ENCODE measurements at places on chromosomes 12 and 14. TPM values are rescaled to one million over a fixed set of nuclear protein-coding genes. Genes with fewer than 3 reads are reported as not detected.
A peak's percentile ranks its signal among the peaks of the same experiment; 100 is the strongest.

DNA sequence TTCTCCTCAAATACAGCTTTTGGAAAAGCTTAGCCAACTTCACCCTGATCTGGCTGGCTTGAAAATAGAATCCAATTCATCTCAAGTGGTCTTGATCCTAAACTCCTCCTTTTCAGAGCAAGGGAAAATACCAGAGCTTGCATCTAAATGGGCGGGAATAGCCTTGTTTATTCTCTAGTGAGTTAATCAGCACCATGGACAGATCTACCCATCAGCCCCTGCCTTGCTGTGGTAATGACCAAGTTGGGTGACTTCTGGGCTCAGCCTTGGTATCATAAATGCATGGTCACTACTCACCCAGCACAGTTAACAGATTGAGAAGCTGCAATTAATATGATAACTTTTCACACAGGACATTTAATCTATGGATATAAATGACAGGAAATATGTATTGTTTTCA, 196.6 kb downstream of the GLT1D1 start:
- no peak for DNase-seq

- no peak for DNase-seq
Observed at GRCh38 chr14:92965281-92965680, 42.3 kb downstream of the CHGA start.

GRCh38 chr14:55099756-55100155, 29.3 kb upstream of the LGALS3 start:
- DNase-seq = no peak

- DNase-seq = peak; percentile 80
Observed at GRCh38 chr12:124754949-124755800, 108.5 kb downstream of the SCARB1 start.

DNA sequence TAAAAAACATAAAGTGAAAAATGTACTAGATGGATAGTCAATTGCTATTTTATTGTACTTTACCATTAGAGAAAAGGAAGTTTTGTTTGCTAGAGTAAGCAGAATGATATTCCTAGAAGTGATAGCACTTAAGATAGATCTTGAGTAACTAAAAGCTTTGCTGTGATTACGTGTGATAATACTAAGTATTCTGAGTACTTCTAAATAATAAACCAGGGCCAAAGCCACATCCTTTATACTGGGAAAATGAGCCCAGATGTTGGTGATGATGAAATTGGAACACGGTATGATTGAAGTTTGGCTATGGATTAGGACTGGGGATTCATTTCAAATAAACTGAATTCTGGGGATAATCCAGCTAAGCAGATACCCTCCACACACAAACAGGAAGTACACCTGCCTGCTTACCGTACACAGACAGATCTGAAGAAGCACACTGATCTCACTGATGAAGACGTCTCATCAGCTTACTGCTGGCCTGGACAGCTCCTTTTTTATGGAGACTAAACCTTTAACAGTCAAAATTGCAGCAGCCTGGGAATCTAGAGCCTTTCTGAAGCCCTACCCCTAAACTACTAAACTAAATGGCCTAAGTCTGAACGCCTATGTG, 199.8 kb downstream of the LRFN5 start:
- DNase-seq = no peak

DNA sequence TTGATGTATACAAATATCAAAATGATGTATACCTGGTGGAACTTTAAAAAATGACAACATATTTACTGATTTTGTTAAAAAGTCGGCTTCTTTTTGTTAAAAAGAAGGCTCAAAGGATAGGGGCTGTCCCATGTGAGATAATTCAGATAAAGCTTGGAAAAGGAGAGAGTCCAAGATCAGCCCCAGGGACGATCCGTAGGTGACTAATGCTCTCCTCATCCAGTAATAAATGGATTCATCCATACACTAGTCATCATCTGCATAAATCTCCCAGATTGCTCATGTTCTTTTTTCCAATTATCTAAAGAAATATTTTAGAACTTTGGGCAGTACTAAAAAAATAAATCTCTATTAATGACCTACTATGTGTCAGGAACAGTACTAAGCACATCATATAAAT, 23.4 kb upstream of the FSCB start:
- no peak for DNase-seq

DNA sequence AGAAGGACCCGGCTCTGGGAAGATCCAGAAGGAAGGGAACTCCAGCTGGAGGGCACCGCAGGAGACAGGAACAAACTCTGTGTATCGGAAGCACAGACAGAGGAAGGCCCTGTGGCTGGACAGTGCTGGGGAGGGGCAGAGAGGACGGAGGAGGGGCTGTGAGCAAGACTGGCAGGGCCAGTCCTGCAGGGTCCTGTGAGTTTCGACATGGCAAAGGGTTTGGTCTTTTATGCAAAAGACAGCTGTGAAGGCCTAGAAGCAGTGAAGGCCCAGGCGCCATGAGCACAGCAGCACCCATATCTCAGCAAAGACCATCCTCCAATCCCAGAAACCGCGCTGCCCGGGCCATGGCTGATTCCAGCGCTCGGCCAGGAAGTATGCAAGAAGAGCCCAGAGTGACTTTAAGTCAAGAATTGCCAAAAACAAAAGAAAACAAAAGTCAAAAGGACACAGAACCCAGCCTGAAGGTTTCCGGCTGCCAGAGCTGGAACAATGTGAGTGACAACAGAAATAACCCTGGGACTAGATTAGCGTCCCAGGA, 126.5 kb downstream of the NCOR2 start:
- DNase-seq = no peak

- no peak for DNase-seq
Observed at GRCh38 chr12:57018906-57019305, 2.6 kb upstream of the TAC3 start.

GRCh38 chr14:73244541-73245290, 7.4 kb downstream of the PAPLN start:
- no peak for DNase-seq

- DNase-seq = no peak
Observed at GRCh38 chr12:132535019-132535418, 45.1 kb downstream of the FBRSL1 start.

DNA sequence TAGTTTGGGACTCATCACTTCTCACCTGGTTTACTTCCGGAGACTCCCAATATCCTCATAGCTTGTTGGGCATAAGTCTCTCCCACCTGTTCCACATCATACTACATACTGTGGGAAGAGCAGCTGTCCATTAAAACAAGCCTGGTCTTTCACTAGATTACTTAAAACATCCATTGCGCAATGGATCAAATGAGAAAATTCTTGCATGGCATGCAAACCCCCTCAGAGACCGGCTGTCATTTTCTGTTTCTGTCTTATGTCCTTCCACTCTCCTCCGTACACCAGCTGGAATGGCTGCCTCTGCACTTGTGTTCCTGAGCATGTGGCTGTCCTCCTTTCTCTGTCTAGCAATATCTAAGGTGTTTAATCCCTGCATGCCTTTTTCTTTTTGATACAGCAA, 265.6 kb downstream of the TMEM117 start:
- DNase-seq = no peak

DNA sequence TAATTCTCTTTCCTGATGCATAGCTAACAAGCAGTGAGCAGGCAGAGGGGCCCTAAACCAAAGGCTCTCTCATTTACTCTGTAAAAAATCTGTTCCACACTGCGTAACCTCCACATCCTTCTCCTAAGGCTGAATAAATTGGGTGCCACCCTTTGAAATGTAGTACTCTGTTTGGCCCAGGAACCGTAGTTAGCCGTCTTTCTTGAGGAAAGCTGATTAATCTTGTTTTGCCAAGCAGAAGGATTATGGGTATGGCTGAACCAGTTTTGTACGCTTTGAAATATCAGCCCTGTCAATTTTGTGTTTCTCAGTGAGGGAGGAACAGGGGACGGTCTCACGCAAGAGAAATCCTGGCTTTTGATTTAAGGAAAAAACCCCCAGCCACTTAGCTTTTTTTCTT, 19.7 kb downstream of the EML1 start:
- no peak for DNase-seq

DNA sequence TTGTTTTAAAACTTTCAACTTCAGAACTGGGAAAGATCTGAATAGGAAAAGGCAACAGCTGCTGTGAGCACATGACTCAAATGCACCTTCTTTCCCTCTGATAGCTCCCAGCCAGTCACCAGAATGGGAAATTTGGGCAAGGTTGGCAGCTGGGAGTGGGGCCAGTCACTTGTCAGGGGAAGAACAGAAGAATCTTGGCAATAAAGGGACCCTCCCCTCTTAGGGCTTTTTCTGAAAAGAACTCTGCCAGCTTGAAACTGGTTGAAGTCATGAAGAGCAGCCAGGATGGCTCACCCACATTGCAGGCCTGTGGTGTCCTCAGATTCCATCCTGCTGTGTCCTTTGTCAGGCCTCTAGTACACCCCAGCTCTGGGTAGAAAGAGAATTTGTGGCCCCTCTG, 10.3 kb upstream of the RIC8B start:
- no peak for DNase-seq

GRCh38 chr12:75058228-75058627, 151.4 kb downstream of the KCNC2 start:
- no peak for DNase-seq

DNA sequence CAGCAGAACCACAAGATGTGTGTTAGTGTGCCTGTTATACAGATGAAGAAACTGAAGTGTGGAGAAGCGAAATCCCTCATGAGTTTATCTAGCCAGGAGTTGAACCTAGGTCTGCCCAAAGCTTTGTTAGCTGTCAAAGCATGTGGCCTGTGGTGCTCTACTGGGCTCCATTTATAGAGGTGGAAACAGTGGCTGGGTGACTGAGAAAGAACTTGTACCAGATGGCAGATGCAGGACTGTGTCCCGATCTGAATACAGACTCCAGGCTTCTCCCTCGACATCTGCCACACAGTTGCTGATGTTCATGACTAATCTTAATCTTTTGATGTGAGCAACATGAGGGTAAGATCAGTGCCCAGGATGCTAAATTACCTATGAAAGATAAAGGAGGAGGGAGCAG, 89.1 kb downstream of the C12orf75 start:
- no peak for DNase-seq

DNA sequence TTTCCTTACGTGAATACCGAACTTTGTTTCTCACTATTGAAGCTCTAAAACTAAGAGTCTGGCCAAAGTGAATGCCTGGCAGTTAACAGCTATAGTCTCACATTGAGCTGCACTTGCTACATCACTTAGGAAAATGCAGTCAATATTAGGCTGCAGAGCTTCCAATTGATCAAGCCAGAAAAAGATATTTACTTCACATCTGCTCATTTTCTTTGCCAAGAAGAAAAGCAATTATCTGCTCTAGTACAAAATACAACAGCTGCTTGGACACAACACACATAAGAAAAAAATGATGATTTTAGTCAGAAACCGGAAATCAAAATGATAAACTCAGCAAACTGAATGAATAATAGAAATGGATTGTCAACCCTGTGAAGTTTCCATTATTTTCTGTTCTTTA, 45.4 kb downstream of the TMTC1 start:
- no peak for DNase-seq

DNA sequence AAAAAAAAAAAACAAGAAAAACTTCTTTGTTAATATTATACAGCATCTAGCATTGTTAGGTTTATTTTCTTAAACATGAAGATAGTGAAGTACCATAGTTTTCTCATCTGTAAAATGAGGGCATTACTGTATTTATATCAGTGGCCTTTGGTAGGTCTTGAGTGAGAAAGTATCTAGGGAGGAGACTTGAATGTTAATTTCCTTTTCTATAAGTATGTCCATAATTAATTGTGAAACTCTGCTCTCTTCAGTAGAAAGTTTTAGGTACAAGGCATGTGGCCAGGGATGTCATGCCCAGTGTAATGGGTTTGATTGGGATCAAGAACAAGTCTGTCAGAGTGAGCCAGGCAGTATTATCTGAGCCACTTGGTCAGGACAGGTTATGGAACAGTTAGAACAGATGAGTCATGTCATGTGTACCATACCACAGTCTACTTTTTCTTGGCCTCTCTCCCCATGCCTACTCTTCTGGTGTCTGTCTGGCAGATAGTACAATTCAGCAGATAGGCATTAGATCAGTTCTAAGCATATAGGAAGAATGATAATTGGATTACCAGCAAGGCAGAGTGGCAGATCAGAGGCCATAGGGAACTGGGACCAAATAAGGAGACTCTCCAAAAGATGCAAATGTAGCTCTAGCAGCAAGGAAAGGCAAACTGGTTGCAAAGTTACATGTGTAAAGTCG, 30.4 kb downstream of the FBXO34 start:
- peak; percentile 63 for DNase-seq

- peak; percentile 95 for DNase-seq
Observed at GRCh38 chr12:93776581-93777018, 99.4 kb downstream of the CRADD start.

DNA sequence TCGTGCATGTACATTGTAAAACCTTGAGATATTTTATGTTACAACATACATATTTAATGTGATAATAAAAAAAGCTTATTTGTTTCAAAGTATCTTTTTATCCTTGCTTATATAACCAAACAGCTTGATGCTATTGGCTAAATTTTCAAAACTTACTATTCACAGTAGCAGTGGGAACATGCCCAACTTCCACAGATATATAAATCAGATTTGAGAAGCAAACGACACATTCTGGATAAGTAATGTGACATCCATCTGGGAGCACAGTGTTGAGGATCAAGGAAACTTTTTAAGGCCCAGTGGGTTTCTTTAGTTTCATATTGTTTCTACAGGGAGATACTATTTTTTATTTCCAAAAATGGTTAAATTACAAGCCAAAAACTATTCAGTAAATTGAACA, 350.7 kb downstream of the SEC23A start:
- no peak for DNase-seq

DNA sequence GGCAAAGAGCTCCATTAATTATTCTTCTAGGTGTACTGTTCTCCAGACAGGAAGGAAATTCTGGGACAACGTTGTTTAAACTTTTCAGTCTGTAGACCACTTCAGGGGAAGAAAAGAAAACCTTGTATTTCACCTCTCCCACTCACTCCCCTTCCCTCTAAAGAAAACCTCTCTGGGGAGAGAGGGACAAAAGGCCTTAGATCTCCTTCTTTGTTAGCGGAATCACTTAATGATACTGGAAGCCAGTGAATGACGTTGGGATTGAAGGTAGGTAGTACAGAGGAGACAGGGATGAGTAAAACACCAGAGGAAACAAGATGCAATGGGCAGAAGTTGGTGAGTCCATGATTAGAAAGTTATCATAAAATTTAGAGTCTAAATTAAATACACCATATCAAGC, 38.7 kb upstream of the SGPP1 start:
- DNase-seq = no peak

The NOXRED1 gene
- total RNA-seq = 0.72 TPM

The TMEM30B gene
- not detected for total RNA-seq

The RFLNA gene
- total RNA-seq = 1.8 TPM

The CMA1 gene
- total RNA-seq = not detected

The SLC10A1 gene
- total RNA-seq = not detected

The SIX6 gene
- total RNA-seq = not detected

The CLEC14A gene
- total RNA-seq = not detected

The GPRC5D gene
- not detected for total RNA-seq

The KLHL28 gene
- total RNA-seq = 21.2 TPM

The PTGDR gene
- not detected for total RNA-seq

The GLI1 gene
- 5.8 TPM for total RNA-seq

The MFAP5 gene
- total RNA-seq = 86.4 TPM

The SLC6A12 gene
- 2.6 TPM for total RNA-seq

The GPR162 gene
- 6.0 TPM for total RNA-seq

The KLRC3 gene
- 0.94 TPM for total RNA-seq

The IL22 gene
- not detected for total RNA-seq
